ENCODE measurements at places on chromosomes 5 and 9.

DNA sequence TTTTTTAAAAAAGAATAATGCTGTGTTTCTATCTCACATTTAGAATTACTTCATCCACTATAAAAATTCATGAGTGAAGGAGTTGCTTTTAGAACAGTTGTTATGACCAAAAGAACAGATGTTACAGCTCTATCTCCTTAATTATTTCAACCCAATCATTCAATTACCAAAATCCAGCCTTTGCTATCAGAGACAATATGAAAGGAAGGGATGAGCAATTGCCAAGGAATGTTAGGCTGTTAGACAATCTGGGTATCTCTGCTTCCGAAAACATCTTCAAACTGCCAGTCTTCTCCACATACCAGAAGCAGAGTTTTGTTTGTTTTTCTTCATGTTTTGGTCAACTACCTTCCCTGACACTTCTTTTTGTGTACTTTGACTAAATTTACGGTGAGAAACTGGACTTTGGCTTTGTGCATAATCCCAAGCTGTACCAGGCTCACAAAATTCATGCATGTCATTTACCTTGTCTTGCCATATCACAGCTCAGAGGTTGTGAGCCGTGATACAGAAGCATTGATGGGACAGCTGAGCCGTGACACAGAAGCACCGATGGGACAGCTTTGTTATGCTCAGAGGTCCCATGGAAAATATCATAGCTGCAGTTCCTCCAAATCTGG lies 405.5 kb downstream of the KIF4B start:
- DNase-seq: no peak
- H3K27me3 ChIP-seq: no peaks in the 10 kb centered on the region
- H3K4me3 ChIP-seq: no peak overlapping the region
- H3K27ac ChIP-seq: no peak overlapping the region
- no peaks in the 10 kb centered on the region for H3K36me3 ChIP-seq

- no peaks in the 10 kb centered on the region for H3K27me3 ChIP-seq
- H3K4me1 ChIP-seq: peaks cover 11% of the 10 kb centered on the region
- DNase-seq: no peak
- peak overlapping the region; percentile 60 for H3K27ac ChIP-seq
- no peaks in the 10 kb centered on the region for H3K36me3 ChIP-seq
- H3K4me3 ChIP-seq: peak overlapping the region; percentile 95
These were observed 557 bp downstream of the GNG10 start for GRCh38 chr9:111661802-111662521.

GRCh38 chr5:39146831-39147540 lies 72.4 kb downstream of the FYB1 start:
- no peak overlapping the region for H3K27ac ChIP-seq
- H3K27me3 ChIP-seq: no peaks in the 10 kb centered on the region
- no peak for DNase-seq
- no peaks in the 10 kb centered on the region for H3K36me3 ChIP-seq
- H3K4me3 ChIP-seq: no peak overlapping the region

DNA sequence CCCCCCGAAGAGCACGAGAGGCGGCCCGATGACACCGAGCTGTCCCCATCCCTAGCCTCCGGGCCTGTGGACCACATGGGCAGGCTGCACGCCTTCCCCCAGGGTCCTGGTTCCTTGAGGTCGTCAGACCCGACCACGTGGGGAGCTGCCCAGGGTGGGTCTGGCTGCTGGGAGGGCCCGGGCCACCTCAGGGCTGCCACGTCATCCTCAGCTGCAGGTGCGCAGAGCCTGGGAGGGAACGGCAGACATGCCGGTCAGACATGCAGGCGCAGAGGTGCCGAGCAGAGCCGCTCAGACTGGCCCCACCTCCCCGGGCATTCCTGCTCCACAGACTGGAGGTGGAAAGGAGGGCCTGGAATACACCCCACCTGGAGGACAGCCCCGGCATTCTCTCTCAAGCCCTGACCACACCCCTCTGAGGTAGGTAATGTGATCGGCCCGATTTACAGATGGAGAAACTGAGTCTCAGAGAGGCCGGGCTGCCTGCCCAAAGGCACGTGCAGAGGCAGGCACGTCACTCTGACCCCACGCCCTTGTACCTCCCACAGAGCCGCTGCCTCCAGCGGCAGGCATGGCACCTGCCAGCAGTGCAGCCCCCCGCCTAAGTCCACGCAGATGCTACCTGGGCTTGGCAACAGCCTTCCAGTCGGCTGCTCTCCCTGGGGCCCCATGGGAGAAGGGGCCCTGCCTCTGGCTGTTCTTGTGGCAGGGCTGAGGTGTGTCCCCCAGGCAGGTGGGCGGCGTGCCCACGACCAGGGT lies 649 bp downstream of the CCDC187 start:
- H3K36me3 ChIP-seq: no peaks in the 10 kb centered on the region
- H3K27me3 ChIP-seq: no peaks in the 10 kb centered on the region
- no peak overlapping the region for H3K27ac ChIP-seq
- no peaks in the 10 kb centered on the region for H3K4me1 ChIP-seq
- DNase-seq: no peak
- H3K4me3 ChIP-seq: no peak overlapping the region

DNA sequence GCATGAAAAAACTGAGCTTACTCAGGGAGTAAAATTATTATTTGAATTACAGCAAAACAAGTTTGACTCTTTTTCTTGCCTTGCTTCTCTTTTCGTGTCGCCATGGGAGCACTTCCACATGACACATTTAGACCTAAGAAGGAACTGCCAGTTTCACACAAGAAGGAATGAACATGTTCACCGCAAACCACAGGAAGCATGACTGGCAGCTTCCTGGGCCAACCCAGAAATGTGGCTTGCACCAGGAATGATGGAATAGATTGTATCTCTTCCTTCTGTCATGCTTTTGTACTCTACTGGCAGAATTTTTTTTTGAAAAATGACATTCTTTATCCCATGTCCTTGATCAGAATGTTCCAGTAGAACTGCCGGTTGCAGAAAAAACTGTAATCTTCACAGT lies 32.9 kb upstream of the MAN2A1 start:
- H3K4me1 ChIP-seq: no peaks in the 10 kb centered on the region
- no peak overlapping the region for H3K27ac ChIP-seq
- no peak overlapping the region for H3K4me3 ChIP-seq

- H3K4me1 ChIP-seq: no peaks in the 10 kb centered on the region
- H3K4me3 ChIP-seq: no peak overlapping the region
- H3K27ac ChIP-seq: no peak overlapping the region
These were observed 132.6 kb upstream of the ITGA1 start for GRCh38 chr5:52655163-52655562.

Measured in vagina (tissue), 2 donors.